Activated naive CD4-positive, alpha-beta T cell treated with anti-CD3 and anti-CD28 coated beads, Interleukin-2, amount 50 U/mL, for 16 hours (primary cell): ENCODE measurements at places on chromosomes 3 and 15.

DNA sequence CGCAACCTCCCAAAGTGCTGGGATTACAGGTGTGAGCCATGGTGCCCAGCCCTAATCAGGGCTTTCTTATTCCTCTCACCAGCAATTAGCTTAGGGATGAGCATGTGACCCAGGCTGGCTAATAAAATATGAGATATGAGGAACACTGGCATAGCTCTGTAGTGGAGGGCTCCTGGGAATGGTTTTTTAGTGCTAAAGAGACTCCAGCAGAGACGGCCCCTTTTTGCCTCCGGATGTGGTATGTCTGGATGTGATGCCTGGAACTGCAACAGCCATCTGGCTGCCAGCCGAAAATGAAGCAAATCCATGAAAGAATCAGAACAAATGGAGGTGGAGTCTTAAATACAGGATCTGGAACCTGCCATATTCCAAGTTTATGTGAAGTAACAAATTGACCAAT is 69.1 kb upstream of the MAGI1 start:
- DNase-seq = no peak

DNA sequence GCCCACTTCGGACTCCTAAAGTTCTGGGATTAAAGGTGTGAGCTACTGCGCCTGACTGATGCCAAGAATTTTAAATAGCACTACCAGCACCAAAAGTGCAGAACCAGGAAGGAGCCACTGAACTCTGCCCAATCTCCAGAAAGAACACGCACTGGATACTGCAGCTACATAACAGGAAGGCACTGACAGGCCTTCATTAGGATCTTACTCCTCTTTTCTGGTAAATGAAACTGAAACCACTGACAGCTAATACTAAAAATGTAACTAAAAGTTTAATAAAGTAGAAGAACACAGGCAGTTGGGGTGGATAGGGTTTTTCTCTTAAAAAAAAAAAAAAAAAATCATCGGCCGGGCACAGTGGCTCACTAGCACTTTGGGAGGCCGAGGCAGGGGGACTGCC is 74.1 kb upstream of the CHRM5 start:
- no peak for DNase-seq

GRCh38 chr3:28718074-28718849 is 369.6 kb upstream of the AZI2 start:
- DNase-seq = no peak

DNA sequence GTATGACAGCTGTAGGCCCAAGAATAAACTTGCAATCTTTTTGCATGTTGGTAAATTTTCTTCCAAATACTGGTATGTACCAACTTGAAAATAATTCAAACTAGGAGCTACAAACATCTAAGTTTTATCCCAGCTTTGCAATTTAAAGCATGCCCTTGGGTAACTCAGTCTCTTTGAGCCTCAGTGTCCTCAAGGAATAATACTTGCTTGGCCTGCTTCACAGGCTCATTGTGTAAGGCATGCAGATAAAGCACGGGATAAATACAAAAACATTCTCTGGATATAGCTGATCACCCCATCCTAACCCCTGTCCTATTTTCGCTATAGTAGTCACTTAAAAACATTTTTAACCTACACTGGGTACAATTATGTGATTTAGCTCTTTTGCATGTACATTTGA is 9.6 kb upstream of the TMEM44 start:
- no peak for DNase-seq

DNA sequence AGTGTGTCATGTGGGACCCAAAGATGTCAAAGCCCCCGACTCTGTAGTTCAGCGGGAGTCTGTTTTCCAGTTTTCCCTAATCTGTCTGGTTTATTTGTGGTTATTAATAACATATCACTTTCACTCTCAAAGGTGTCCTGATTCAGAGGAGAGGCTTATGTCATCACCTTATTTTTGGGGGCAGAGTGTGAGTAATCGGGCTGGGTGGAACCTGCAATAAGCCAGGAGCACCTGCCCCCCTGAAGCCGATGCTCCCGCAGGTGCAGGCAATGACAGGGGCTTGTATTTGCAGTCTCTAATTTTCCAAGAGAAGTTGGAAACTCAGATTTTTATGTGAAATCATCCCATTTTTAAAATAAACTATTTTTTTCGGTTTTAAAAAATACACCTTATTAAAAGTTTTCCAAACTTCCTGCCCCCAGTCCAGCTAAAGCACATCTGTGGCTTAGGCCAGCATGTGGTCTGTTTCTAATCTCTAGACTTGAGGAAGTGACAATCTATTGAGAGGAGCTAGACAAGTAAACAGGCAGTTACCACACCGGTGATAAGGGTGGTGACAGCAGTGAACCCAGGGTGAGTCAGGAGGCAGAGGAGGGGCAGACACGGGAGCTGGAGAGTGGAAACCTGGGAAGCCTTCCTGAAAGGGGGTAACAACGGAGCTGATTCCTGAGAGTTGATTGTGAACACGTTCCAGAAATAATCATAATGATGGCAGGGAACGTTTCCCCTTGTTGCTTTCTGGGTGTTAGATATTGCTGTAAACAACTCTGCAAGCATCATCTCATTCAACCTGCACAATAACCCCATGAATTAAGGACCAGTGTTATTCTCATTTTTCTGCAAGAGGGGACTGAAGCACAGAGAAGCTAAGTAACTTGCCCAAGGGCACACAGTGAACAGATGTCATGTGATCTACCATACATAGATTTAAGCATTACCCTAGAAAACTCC is 37.2 kb downstream of the BHLHE40 start:
- DNase-seq = no peak

GRCh38 chr3:187434524-187434923 is 66.3 kb downstream of the RTP4 start:
- no peak for DNase-seq

GRCh38 chr3:185318141-185318540 is 44.8 kb upstream of the MAP3K13 start:
- no peak for DNase-seq

DNA sequence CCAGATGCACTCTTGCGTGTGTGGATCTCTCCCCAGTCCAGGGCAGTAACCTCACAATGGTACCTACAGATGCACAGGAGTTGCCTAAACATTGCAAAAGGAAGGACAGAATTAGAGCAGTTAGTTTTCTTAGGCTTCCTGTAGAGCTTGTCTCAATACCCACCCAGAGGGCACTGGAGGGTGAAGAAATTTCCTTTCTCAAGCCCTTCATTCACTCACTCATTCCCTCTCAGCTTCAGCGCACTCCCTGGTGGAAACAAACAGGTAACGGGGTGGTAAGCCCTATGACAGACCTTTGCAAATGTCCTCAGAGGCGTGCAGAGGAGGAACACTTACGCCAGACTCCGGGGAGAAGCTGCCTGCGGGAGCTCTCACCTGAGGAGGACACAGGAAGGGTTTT is 267.4 kb upstream of the HES1 start:
- DNase-seq = no peak

- no peak for DNase-seq
Measured at GRCh38 chr3:37198996-37199395, 24.6 kb upstream of the LRRFIP2 start.
